HCEC 1CT (cell line): ENCODE measurements at places on chromosomes 3 and 15.

GRCh38 chr15:58042006-58042405 is 23.5 kb downstream of the ALDH1A2 start:
- no peak for DNase-seq

- no peak for DNase-seq
Observed at GRCh38 chr3:73516631-73517030, 108.1 kb downstream of the PDZRN3 start.

DNA sequence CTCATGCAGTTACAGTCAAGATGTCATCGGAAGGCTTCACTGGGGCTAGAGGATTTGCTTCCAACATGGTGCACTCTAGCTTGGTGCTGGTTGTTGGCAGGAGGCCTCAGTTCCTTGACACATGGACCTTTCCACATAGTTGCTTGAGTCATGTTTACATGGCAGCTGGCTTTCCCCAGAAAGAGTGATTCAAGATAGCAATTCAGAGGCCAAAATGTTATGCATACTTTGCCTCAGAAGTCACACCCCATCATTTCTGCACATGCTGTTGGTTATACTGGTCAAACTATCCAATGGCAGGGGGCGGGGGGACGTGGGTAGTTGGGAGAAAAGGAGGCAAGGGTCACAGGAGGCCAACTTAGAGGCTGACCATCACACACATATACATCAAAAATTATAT is 58.7 kb downstream of the FOXB1 start:
- peak; percentile 88 for DNase-seq

GRCh38 chr3:10757821-10758130 is 58.3 kb upstream of the SLC6A11 start:
- DNase-seq = no peak

GRCh38 chr15:35768949-35769348 is 223.0 kb upstream of the DPH6 start:
- no peak for DNase-seq

GRCh38 chr3:101194392-101194791 is 126.0 kb downstream of the IMPG2 start:
- DNase-seq = no peak

DNA sequence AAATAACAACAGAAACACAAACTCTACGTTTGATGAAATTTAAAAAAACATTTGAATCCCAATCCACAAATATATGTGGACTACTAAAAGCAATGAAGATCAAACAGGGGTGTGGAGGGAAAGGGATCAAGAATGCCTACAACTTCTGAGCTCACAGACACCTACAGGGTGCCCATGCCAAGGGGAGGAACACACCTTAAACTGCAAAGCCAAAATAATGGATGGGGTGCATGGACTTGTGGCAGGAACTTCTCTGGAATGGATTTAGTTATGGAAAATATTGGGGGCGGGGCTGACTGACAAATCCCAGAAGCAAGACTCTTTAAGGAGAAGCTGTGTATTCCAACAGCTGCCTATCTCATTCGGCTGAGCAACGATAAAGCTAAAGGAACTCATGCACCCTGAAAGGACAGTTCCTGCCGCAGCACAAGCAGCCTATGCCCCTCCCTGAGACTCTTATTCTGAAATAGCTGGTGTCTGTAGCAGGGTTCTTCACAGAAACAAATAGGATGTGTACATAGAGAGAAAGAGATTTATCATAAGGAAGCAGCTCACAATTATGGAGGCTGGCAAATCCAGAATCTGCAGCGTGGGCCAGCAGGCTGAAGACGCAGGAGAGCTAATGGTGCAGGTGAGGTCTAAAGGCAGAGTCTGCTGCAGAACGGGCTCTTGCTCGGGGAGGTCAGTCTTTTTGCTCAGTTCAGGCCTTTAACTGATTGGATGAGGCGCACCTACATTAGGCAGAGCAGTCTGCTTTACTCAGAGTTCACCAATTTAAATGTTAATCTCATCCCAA is 24.5 kb upstream of the PLA2G4D start:
- no peak for DNase-seq

GRCh38 chr3:38958026-38958720 is 93.6 kb downstream of the SCN11A start:
- no peak for DNase-seq

GRCh38 chr3:30400926-30401325 is 205.5 kb upstream of the TGFBR2 start:
- no peak for DNase-seq

GRCh38 chr15:99399061-99399460 is 147.8 kb downstream of the LRRC28 start:
- no peak for DNase-seq

GRCh38 chr3:16337856-16338540 is 73.0 kb downstream of the OXNAD1 start:
- DNase-seq = peak; percentile 9

GRCh38 chr3:140199743-140200142 is 264.8 kb downstream of the CLSTN2 start:
- DNase-seq = no peak

GRCh38 chr3:37015642-37016041 is 22.3 kb downstream of the MLH1 start:
- no peak for DNase-seq

GRCh38 chr3:25910997-25911396 is 121.1 kb downstream of the OXSM start:
- DNase-seq = peak; percentile 36

- no peak for DNase-seq
Observed at GRCh38 chr3:134769287-134769868, 25.7 kb upstream of the EPHB1 start.

- no peak for DNase-seq
Observed at GRCh38 chr3:71300951-71301393, 282.6 kb downstream of the FOXP1 start.

GRCh38 chr3:139935016-139935865 is at the start of gene CLSTN2:
Gene CLSTN2 (plus strand): TSS chr3:139935185.
- DNase-seq = no peak

DNA sequence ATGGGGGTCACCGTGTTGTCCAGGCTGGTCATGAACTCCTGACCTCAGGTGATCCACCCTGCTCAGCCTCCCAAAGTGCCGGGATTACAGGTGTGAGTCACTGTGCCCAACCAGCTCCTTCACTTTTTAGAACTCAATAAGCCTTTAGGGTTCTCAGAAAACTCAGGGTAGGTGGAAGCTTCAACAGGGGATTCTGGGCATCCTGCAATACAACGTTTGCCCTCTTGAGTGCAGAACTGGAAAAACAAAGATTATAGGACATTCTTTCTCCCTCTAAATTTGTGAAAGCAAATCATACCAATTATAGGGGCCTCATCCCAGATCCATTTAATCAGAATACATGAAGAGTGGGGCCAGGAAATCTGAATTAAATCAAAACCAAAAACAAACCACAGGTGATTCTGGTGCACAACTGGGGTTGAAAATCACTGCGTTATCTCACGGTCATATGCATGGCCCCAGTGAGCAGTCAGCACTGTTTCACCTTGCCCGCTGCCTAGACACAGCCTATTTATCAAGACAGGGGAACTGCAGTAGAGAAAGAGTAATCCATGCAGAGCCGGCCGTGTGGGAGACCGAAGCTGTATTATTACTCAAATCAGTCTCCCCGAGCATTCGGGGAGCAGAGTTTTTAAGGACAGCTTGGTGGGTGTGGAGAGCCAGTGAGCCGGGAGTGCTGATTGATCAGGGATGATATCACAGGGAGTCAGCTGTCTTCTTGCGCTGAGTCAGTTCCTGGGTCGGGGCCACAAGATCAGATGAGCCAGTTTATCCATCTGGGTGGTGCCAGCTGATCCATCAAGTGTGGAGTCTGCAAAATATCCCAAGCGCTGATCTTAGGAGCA is 58.4 kb downstream of the TMEM44 start:
- DNase-seq = peak; percentile 79

GRCh38 chr3:94269763-94270162 is 206.9 kb downstream of the NSUN3 start:
- no peak for DNase-seq

DNA sequence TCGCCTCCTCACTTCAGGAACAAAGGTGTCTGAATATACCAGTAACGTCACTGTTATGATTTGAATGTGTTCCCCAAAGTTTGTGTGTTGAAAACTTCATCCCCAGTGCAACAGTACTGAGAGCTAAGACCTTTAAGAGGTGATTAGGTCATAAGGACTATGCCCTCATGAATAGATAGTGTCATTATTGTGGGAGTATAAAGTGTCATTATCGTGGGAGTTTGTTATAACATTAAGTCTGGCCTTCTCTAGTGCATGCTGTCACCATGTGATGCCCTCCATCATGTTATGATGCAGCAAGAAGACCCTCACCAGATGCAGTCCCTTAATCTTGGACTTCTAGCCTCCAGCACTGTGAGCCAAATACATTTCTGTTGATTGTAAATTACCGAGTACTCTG is 53.7 kb upstream of the TLE3 start:
- DNase-seq = no peak

DNA sequence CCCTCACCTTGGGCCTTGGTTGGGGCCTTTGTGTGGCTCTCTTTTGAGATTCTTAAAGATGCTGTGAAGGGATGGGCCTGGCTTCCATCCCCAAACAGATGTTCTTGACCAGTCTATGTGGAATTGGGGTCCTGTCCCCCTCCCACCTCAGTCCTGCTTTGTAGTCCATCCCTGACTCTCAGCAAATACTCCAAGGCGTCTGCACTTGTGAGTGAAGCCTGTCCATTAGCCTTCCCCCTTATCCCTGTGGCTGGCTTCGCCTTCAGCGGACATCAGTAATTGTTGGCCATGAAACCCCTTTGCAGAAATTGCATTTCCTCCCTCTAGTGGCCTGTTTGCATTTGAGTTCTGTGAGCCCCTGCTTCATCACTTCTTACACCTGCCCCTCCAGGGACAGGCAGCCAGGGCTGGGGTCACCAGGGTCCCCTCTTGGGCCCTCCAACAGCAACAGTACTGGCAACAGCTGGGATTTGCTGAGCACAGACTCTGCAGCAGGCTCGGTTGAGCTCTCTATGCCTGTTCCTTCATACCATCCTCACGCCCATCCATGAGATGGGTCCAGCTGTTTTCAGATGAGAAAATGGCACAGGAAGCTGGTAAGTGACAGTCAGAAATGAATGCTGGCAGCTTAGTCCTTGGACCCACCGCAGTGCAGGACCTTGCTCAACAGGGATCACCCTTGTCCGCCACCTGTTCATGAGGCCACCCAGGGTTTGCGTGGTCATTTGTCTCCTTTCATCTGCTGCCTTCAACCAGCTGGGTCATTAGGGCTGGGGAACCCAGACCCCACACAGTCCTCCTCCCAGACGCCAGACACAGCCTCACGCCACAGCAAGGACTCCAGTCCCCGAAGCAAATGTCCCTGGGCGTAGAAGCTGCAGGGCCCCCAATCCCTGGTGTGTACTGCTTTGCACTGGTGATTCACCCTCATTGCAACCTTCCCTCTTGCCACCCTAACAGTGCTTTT is 8.9 kb upstream of the LRRK1 start:
- DNase-seq = no peak

DNA sequence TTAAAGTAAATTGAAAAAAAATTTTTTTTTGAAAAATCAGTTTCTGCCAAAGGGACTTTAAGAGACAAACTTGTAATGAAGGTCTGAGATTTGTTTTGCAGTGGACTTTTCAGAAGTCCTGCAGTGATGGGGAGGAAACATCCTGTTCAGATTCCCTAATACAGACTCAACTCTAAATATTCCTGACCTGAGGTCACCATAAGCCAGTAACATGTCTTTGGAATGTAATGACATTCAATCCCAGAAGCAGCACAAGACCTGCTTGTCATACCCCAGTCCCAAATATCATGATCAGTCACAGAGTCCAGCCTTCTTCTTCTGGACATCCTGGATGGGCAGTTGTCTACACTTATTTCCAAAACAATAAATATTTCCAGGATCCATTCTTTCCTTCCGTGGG is 53.6 kb downstream of the TMEM39A start:
- no peak for DNase-seq

GRCh38 chr3:118406562-118406961 is 628.1 kb downstream of the IGSF11 start:
- no peak for DNase-seq

- no peak for DNase-seq
Observed at GRCh38 chr3:64888840-64889392, 201.1 kb upstream of the ADAMTS9 start.

DNA sequence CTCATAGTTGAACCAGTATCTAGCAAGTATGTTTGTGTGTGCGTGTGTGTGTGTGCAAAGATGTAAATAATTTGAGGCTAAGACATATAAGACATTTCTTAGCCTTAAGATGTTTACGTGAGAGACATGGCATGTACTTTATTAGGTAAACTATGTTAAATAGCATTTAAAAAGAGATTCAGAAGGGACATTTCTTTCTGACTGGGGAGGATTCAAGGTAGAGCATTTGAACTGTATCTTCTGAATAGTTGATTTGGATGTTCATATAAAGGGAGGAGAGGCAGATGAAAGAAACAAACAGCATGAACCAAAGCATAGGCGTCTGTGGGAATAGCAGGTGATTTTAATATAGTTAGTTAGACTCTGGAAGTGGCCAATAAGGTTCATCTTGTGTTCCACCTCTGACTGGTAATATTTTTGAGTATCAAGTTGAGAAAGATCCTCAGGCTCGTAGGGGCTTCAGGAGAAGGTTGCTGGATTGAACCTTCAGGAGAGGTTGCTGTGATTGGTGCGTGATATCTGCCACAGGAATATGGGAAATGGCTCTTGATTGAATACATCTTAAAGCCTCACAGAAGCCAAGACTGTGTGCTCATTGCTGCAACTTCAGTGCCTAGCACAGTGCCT is 12.6 kb downstream of the NFKBIZ start:
- DNase-seq = no peak

GRCh38 chr3:116524453-116525210 is 79.3 kb upstream of the LSAMP start:
- DNase-seq = no peak

GRCh38 chr3:156605686-156606605 is 51.0 kb upstream of the SSR3 start:
- DNase-seq = peak; percentile 85

DNA sequence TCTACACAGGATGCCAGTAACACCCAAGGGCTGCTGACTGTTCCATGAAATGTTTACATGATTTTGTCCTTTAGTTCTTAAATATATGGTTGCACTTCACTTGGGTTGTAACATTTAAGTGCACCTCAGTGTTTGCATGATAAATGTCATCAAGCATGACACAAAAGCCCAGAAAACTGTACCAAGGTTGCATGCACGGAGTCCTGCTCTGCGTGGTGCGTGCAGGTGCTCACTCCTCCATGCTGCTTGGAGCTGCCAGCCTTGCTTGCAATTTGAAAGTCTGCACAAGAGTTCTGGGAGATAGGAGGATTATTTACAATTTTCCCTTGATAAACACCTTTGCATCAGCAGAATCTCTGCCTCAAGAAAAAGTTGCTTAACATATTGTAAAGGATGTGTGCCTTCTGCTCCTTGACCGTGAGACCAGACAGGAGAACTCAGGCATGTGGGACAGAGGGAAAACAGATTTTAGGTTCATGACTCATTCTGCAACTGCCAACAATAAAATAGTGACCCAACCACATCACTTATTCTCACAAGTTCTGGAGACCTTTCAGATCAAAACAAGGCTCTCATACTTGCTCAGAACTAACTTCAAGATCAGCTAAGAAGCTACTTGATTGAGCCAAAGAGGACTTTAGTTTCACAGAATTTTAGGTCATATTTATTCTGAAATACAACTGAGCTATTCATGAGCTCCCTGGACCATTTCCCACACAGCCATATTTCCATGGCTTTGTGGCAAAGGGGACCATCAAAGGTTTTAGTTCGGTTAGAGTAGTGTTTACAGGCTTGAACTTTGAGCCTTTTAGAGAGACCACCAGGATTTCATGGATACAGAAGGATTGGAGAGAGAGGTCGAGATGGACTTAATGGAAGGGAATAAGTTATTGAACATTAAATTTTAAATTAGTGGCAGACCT is 128.4 kb upstream of the ZBED2 start:
- DNase-seq = peak; percentile 88

GRCh38 chr3:180421221-180421620 is 180.7 kb upstream of the TTC14 start:
- DNase-seq = peak; percentile 72
